ENCODE measurements at places on chromosomes 6 and 20.

DNA sequence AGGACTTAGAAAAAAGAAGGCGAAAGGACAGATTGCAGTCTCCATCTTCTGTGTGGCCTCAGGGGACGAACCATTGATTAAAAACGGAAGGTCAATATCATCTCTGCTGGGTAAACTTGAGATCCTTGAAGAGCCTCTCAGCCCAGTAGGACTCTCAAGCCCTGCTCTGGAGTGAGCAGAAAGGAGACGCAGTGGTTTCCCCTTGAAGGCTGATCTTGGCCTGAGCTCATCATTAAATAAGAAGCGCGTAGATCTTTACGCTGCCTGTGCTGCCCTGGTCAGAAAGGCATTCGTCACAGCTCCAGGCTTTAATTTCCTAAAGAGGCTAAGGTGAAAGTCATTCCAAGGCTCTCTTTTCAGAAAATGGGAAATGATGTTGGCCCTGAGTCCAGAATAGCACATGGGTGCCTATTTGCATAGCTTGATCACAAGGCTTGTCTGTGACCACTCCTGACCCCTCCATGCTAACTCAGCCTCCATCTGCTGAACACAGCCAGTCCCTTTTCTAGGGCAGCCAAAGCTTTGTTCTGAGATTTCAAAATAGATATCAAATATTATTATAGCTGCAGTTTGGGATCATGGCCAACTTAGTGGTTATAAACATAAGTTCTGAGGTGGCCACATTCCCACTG lies 29.3 kb upstream of the XRN2 start:
- no peak for DNase-seq

- no peak for DNase-seq
These were observed 45.3 kb upstream of the RAB32 start for GRCh38 chr6:146498309-146498708.

GRCh38 chr6:25280344-25281074 lies 1.3 kb downstream of the CARMIL1 start:
- DNase-seq, result no peak

GRCh38 chr6:69416776-69417175 lies 380.0 kb downstream of the LMBRD1 start:
- no peak for DNase-seq

Measured in stimulated activated CD8-positive, alpha-beta memory T cell treated with anti-CD3 and anti-CD28 coated beads, Interleukin-15, amount 100 ng/mL, for 1 hour (primary cell).